NCI-H226 (cell line): ENCODE measurements at places on chromosomes 2 and 18.

DNA sequence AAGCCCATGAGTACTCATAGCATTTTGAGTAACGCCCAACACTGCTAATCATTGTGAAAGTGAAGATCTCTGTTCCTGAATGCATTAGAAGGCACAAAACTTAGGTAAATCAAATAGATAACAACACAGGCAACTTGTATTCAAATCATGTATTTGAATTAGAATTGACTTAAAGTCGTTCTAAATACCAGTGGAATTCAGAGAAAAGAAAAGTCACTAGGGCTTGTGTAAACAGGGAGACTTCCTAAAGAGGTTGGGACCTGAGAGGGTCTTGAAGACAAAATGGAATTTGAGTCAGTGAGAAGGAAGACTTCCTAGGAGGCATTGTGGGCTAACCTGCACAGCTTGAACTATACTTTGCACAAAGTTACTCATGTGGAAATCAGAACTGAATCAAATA, 127.2 kb downstream of the CTNNA2 start:
- DNase-seq, result no peak

GRCh38 chr18:3094338-3094684, 81.4 kb upstream of the LPIN2 start:
- no peak for DNase-seq

GRCh38 chr2:40287195-40287594, 164.7 kb downstream of the SLC8A1 start:
- no peak for DNase-seq

- DNase-seq, result no peak
These were observed 33.0 kb downstream of the FTCDNL1 start for GRCh38 chr2:199818026-199818425.
